ENCODE measurements at places on chromosomes 13 and 19.

DNA sequence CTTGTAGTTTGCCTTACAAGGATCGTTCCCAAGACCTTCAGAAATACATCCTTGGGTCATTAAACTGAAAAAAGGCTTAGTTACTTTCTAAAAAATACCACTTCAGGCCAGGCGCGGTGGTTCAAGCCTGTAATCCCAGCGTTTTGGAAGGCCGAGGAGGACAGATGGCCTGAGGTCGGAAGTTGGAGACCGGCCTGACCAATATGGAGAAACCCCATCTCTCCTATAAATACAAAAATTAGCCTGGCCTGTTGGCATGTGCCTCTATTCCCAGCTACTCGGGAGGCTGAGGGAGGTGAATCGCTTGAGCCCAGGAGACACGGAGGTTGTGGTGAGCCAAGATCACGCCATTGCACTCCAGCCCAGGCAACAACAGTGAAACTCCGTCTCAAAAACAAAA is 2.2 kb upstream of the ZNF28 start:
- DNase-seq, result no peak

DNA sequence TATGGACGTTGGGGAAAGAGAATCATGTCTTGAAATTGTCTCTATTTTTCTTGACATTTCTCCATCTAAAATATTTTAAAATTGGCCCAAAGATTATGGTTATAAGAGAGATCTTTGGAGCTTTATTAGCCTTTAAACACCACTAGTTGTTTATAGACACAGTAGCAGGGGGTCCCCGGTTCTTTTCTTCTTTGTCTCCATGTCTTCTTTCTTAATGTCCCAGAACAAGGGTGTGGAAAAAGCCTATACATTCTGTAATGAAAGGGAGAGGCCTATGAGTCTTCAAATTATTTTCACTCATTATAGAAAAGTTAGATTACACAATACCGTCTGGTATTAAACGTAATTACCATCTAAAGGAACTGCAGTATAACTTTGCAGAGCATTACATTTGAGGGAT is 300.0 kb downstream of the NALCN start:
- DNase-seq, result no peak

DNA sequence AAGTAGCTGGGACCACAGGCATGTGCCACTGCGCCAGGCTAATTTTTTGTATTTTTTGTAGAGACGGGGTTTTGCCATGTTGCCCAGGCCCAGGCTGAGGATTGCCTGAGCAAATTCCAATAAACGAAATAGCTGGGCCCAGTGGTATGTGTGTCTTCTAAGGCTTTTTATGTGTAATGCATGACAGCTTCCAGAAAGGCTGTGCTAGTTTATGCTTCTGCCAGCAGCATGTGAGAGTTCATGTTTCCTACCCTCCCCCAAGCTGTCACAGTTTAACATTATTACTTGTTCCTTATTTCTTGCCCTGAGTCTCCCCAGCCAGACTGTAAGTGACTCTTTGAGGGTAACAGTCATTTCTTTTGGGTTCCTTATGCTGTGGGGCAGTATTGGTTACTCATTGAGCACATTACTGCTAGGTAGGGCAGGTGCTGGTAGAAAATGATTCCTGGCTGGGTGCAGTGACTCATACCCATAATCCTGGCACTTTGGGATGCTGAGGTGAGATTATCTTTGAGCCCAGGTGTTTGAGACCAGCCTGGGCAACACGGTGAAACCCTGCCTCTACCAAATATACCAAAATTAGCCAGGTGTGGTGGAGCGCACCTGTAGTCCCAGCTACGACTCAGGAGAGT is 13.6 kb downstream of the GPATCH1 start:
- DNase-seq, result no peak

GRCh38 chr19:47270408-47270807 is 4.3 kb upstream of the INAFM1 start:
- DNase-seq, result no peak

GRCh38 chr19:28840891-28841290 is 372.1 kb downstream of the UQCRFS1 start:
- DNase-seq, result no peak

DNA sequence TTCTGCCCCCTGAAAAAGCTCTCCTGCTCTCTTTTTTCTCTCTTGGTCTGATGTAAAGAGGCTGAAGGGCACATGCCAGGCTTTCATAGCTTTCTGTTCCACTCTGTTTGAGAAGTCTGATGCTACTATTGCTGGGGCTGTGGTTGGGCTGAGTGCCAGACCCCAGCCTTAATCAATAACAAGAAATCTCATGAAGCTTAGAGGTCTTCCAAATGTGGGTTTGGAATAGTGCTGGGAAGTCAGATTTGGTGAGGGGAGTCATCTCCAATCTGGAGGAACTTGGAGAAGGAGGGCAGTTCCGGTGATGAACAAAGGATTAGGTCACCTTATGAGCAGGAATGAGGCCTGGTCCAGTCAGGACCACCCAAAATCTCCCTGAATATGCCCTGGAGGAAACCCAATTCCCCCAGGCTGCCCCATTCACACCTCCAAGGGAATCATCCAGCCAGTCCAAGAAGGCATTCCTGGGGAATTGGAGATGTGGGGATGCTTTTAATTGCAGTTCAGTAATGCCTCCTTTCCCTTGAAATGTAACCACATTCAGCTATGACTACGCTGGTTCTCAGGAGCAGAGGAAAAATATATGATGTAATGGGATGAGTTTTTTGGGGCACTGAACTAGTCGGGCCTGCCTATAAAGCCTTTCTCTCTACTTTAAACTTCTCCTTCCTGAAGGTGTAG is 102.0 kb downstream of the STARD13 start:
- no peak for DNase-seq

DNA sequence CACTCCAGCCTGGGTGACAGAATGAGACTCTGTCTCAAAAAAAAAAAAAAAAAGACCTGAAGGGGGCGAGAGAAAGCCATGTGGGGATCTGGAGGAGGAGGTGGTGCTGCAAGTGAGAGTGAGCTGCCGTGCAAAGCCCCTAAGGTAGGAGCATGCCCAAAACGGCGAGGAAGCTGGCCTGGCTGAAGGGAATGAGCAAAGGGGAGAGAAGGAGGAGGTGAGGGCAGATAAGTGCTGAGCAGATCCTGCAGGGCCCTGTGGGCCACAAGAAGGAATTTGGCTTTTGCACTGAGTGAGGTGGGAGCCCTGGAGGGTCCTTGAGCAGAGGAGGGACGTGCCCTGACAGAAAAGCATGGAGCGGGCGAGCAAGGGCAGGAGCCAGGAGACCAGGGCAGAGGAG is 19.4 kb upstream of the ADGRE5 start:
- no peak for DNase-seq

DNA sequence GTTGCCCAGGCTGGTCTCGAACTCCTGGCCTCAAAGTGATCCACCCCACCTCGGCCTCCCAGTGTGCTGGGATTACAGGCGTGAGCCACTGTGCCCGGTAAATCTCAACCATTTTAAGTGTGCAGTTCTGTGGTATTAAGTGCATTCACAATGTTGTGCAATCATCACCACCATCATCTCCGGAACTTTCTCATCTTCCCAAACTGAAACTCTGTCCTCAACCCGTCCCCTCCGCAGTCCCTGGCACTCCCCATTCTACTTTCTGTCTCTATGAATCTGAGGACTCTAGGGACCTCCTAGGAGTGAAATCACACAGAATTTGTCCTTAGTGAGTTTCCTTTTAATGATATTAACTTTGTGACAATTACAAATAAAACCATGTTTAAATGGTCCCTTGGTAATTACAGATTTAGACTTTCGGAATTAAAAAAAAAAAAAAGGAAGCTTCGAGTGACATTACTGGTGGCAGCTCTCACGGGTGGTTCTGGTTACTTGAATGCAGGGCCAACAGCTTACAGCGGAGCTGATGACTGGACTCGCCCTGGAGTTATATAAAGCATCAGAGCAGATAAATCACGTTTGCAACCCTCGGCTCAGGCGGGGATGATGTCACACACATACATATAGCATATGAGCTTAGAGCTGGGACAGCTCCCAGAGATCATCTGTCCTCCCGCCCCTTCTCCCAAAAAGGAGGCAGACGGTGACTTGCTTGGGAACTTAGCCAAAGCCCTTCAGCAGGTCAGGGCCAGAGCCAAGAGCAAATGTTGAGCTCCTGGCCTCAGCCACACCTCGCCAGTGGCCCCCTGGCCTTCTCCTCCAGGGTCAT is 89.8 kb downstream of the ZNF557 start:
- no peak for DNase-seq

- DNase-seq, result no peak
These were observed 4.8 kb upstream of the IFI30 start for GRCh38 chr19:18168673-18169381.

GRCh38 chr19:10093295-10094186 is 7.4 kb downstream of the SHFL start:
- no peak for DNase-seq
